Immature natural killer cell (primary cell): ENCODE measurements at places on chromosomes 5 and 9.
A peak's percentile ranks its signal among the peaks of the same experiment; 100 is the strongest.

DNA sequence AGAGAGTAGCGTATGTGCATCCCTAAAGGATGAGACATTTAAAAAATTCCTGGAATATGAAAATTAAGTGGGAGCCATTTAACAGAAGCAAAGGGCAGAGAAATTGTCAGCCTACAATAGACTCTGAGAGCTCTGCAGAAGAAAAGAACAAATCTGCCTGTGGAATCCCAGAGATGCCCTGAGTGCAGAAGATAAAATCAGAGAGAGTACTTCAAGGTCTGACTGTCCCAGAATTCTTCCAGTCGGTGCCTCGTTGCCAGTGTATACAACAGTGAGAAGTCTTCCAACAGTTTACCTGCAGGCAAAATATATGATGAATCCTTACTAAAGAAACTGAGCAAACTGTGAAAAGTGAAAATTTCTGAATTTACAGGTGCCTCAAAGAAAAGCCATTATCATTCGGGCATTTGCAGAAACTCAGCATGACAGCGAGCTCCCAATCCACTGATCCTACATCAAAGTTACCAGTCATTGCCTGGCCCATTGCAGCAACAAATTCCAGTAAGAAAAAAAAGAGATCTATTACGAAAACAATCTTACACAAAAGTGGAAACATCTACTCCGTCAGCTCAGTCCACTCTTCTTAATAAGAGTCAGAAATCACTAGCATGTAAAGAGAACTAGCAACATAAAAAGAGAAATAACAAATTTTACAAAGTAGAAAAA, 92.8 kb upstream of the VCAN start:
- no peak for DNase-seq

GRCh38 chr9:114112778-114113584, 13.9 kb upstream of the KIF12 start:
- DNase-seq, result no peak

GRCh38 chr9:6927838-6928237, 170.1 kb downstream of the KDM4C start:
- DNase-seq, result no peak

DNA sequence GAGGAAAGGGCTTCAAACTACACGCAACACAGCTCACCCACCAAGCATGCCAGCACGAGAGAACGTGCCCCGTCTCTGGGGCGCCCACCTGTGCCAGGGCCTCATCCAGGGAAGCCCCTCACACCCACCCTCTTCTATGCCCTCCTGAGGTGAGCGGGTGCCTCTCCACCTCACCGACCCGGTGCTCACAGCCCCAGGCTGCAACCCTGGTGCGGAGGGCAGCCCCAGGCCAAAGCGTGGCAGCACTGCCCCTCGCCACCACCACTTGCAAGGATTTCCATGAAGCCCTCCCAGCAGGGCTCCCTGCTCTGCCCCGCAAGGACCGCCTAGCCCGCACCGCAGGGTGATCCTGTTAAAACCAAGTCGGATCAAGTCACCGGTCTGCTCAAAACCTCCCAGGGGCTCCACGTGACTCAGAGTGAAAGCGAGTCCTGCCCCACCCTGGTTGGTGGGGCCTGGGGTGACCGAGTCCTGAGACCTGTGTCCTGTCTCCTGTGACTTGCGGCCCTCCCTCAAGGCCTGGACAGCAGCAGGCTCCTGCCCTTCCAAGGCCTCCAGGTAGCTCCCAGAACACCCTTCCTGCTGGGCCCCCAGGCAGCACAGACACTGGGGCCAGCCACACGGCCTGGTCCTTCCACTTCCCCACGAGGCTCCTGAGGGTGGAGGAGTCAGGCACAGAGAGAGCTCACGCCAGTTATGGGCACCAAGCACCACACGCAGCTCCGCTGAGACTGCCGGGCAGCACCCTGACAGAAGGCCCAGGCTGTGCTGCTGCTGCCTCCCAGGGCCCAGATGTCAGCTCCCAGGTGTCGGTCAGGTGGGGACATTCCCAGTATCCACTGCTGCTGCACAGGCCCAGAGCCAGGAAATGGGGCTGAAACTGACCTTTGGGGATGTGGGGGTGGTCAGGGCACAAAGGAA, 12.7 kb downstream of the BRD3 start:
- DNase-seq, result no peak

- no peak for DNase-seq
Observed at GRCh38 chr5:157976429-157976828, 117.5 kb upstream of the CLINT1 start.

DNA sequence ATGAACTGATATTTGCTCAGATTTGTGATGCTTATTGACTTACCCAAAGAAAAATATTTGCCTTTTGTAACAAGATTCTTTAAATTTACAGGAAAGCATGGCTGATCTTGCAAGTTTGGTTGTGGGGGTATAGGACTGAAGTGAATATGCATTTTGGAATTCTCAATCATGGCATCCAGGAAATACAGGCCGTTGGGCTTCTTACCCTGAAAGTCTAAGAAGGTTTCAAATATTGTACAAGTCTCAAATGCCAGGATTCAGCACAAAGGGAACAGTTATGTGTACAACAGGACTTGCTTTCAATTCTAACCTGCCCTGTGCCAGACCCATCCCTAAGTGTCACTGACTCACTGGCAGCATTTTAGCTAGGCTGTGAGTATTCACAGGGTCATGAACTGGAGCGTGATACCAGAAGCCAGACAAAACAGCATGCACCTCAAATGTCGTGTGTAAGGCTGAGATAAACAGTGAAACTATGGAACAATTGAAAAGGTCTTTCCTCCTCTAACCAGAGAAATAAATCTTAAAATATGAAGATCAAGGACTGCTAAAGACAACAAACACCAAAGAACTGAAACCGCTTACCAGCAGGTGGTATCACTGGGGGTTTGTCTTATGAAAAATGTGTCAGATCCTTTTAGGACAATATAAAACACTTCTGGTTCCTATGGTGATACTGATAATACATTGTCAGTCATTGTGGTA, 168.6 kb upstream of the RGMB start:
- DNase-seq, result no peak

DNA sequence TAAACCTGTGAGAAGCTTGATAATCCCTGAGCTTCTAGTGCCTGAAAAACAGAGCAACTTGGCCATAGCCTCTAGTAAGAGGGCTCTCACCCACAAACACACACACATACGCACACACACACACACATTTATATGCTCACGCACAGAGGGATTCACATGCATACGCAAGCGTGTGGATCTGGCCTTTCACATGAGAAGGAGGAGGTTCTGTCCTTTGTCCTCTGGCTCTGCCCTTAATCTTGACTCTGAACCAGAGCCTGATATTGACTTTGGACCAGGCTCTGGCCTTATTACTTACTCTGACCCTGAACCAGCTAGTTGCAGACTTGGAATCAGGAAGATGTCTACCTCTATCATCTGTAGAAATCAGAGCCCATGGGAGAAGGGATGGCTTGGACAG, 10.0 kb upstream of the P4HA2 start:
- DNase-seq, result no peak

GRCh38 chr5:58460732-58461286, 923 bp upstream of the PLK2 start:
- DNase-seq, result peak; percentile 86

GRCh38 chr5:78887384-78888118, 97.6 kb downstream of the ARSB start:
- peak; percentile 23 for DNase-seq

GRCh38 chr5:3428334-3428733, 167.3 kb upstream of the IRX1 start:
- no peak for DNase-seq

DNA sequence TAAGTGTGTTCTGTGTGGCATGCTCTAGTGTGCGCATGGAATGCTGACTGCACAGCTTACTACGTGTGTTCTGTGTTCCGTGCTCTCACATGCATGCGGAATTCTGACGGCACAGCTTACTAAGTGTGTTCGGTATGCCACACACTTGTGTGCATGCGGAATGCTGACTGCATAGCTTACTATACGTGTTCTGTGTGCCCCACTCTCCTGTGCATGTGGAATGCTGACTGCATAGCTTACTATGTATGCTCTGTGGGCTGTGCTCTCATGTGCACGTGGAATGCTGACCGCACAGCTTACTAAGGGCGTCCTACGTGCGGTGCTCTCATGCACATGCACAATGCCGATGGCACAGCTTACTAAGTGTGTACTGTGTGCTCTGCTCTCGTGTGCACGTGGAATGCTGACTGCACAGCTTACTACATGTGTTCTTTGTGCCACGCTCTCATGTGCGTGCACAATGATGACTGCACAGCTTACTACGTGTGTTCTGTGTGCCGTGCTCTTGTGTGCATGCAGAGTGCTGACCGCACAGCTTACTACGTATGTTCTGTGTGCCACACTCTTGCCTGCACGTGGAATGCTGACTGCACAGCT, 548.9 kb downstream of the IRX1 start:
- no peak for DNase-seq
